ENCODE measurements at places on chromosomes 5 and 9.
A peak's percentile ranks its signal among the peaks of the same experiment; 100 is the strongest.

DNA sequence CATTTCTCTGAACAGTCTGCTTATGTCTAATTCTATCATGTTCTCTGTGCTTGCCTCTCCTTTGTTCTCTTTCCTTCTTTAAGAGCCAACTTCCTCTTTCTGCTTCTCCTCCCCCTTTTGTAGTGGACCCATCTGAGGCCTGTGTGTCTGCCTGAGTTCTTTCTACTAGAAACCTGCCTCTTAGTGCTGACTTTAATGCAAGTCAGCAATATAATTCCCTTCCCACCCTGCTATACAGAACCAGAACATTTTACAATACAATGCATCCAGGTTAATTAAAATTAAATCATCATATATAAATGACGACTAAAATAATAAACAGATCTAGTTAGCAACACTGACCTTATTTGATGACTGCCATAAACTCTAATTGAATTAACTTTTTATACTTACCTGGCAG, 82.6 kb upstream of the GAS1 start:
- DNase-seq: no peak

DNA sequence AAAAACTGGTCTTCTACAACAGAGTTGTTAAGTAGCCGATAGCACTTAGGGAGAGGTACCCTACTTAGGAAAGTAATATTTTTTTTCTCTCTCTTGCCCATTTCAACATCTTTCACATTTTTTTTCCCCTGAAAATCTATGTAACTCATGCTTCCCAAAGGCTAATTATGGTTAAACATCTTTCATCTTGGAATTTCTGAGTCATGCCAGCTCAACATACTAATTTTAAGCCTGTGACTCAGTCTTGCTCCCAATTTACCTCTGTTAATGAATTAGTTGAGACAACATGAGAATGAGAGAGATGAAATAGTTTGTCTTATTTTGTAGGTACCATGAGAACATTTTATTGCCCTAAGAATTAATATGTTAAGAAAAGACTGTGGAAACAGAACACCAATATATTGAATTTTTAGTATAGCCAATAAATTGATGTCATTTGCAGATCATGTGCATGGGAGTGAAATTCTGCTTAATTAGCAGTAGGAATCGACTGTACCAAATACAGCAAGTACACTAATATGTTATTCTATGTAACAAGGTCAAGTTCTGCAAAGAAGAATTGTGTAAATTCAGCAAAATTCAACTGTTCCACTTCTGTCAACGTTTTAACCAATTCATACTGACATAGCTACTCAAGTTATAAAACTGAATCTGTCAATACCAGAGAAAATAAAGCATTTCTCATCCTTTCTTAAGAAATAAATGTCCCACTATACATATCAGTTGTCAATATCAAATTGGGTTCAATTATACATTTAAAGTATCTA, 550.0 kb downstream of the PTPRD start:
- peak; percentile 3 for DNase-seq

GRCh38 chr9:20553558-20554149, 68.6 kb downstream of the MLLT3 start:
- no peak for DNase-seq

DNA sequence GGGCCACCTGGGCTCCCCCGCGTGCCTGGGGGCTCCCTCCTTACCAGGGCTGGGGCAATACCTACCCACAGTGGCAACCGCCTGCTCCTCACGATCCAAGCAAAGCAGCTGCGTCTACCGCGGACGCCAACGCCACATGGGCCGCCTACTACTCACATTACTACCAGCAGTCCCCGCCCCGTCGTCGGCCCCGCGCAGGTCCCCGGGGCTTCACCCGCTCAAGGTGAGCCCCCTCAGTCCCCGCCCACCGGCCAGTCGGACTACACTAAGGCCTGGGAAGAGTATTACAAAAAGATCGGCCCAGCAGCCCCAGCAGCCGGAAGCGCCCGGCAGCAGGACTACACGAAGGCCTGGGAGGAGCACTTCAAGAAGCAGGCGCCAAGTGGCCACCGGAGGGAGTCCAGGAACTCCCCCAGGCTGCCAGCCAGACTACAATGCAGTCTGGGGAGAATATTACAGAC, 106.0 kb upstream of the MTAP start:
- no peak for DNase-seq

- DNase-seq: no peak
Measured at GRCh38 chr9:106035806-106036205, 341.5 kb downstream of the TMEM38B start.

- DNase-seq: no peak
Measured at GRCh38 chr9:12766357-12766756, 8.5 kb upstream of the LURAP1L start.

DNA sequence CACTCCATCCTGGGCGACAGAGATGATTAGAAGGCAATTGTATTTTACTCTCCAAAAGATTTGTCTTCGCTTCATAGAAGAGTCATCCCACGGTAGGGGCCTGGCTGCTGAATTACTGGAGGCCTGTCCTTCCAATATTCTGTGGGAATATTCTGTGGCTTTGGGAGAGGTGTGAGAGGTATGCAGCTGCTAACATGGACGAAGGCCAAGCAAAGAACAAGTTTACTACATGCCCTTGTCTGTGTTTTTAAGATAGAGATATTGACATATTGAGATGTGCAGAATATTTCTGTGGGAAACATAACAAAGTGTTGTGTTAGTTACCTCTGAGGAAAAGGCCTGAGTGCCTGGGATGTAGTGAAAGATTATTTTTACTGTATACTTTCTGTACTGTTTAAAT, 71.8 kb upstream of the SMIM15 start:
- no peak for DNase-seq

DNA sequence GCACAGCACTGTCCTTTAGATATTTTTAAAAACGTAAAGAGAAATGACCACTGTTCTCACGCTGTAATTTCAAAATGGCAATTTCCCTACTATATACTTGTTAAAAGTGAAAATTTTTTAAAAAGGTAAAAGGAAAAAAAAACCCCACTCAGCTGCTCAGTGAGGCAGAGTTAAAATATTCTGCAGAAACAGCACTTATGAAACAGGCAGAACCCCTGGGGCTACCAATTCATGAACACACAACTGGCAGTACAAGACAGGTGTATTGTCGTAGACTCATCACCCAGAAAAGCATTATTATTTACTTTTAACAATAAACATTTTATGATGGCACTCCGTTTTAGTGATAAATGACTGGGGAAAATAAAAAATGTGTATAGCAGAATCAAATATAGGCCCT, 1.5 kb upstream of the RASGRF2 start:
- DNase-seq: no peak

DNA sequence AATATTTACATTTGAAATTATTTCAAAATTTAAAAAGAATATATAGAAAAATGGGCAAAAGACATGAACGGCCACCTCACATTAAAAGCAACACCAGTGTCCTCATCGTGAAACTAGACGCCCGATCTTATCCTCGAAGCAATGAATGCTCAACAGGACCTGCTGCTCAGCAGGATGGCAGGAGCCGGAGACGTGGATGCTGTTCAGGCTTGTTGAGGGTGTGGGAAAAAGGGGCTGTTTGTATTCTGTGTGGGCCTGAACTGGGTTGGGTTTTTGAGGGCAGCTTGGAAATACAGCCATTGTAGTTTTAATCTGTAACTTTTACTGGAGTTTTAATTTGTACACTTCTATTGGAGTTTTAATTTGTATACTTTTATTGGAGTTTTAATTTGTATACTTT, 20.3 kb downstream of the EXOC3 start:
- no peak for DNase-seq

- DNase-seq: no peak
Measured at GRCh38 chr9:114538241-114538640, 33.0 kb upstream of the WHRN start.

GRCh38 chr5:145841299-145841698, 6.2 kb upstream of the PRELID2 start:
- no peak for DNase-seq

DNA sequence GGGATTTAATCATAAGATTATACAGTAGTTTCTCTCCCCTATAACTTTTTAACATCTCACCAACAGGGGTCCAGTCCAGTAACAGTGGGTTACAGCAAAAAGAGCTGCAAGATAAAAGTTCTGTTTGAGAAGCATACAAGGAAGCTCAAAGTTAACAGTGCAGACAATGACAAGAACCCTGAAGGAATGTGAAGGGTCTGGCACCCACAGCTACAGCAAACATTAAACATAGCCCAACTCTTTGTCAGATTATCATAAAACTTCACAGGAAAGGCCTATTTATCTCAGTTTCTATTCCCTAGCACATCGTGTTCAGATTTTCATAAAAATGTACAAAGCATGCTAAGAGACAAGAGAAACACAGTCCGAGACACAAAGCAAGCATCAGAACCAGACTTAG, 309.4 kb downstream of the DIRAS2 start:
- DNase-seq: no peak

- DNase-seq: no peak
Measured at GRCh38 chr5:115209279-115209678, 39.6 kb upstream of the TRIM36 start.

GRCh38 chr5:30050056-30050815, 1143.2 kb upstream of the CDH6 start:
- DNase-seq: no peak

DNA sequence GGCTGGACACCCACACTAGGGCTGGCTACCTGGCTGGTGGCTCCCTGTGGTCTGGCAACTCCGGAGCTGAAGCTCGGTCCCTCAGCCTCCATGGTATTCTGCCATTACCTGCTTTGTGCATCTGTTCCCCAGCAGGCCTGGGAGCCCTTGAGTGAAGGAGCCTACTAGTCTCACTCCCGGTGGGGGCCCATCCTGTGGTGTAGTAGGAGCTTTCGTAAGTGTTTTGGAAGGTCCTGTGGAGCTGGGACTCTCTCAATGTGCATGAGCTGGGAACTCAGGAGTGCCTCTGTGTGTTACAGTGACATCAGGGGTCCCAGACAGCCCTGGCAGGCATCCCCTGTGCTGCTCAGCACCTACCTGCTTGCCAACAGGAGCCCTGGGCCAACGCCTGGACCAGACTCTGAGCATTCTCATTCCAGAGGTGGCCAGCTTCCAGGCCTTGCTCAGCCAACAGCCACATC, 267.1 kb downstream of the GADD45G start:
- no peak for DNase-seq

GRCh38 chr9:136728548-136729123, 14.1 kb downstream of the LCN10 start:
- no peak for DNase-seq

DNA sequence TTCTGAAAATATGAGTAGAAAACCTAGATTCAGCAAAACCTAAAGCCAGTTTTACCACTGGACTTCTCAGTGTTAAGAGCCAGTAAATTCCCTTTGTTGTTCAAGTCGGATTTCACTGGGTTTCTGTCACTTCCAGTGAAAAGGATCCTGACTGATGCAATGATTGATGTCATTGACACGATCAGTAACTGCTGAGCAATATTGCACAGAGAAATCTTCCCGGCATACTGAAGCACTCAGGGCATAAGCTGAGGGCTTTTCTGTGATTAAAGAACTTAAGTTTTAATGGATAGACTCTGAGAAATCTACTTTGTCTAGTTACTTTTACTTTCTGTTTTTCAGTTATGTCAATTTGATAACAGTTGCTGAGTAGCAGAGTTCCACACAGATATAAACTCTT, 61.9 kb downstream of the DENND1A start:
- no peak for DNase-seq

GRCh38 chr5:112371067-112371466, 48.0 kb downstream of the EPB41L4A start:
- no peak for DNase-seq
